Urinary bladder (tissue), 4 donors: ENCODE measurements at places on chromosomes 5 and 9. TPM values are rescaled to one million over a fixed set of nuclear protein-coding genes. Genes with fewer than 3 reads are reported as not detected.

The INSL6 gene
- total RNA-seq: not detected

The LHX6 gene
- 2.2 TPM for total RNA-seq

DNA sequence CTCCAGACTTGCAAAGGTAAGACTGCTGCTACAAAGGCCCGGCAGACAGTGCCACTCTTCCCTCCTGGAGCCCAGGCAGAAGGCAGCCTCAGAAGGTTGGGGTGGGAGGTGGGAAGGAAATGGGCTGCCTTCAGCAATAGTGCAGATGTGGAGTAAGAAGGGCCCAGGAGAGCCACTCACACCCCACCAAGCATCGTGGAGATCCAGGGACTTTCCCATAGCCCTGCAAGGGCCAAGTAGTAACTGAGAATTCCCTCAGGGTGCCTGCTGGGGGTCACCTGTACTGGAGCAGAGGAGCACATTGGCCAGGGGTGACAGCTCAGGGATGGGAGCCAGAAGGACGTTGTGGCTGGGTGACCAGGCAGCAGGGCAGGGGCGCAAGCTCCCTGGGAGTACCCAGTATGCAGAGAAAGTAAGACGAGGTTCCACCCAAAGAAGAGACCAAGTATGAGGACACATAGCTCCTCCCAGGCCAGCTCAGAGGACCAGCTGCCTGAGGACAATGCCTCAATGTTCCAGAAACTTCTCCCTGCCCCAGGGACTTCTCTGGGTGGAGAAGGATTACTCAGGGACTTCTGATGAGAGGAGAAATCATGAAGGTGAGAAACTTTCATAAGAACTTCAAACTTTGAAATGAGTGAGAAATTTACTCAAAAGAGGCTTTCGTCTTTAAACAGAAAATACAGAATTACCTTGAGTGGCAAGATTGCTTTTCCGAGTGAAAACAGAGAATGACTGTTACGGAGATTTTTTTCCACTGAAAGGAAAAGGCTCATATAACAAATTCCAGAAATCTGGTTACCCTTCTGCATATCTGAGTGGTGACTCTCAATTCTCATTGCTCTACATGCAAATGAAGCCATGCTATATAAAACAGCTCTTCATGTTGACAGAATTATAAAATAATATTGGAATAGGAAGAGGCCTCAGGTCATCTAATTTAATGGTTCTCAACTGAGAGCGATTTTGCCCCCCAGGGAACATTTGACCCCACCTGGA lies 87.9 kb upstream of the TRIO start:
- DNase-seq: no peak

- no peak for DNase-seq
These were observed 4.1 kb upstream of the ADRA1B start for GRCh38 chr5:159912033-159912800.

- no peak for DNase-seq
These were observed 19.2 kb upstream of the NDST1 start for GRCh38 chr5:150488519-150489359.

- no peak for DNase-seq
These were observed 805.5 kb downstream of the EFNA5 start for GRCh38 chr5:106865279-106865678.

The FOXD4L5 gene
- total RNA-seq: 0.05 TPM

DNA sequence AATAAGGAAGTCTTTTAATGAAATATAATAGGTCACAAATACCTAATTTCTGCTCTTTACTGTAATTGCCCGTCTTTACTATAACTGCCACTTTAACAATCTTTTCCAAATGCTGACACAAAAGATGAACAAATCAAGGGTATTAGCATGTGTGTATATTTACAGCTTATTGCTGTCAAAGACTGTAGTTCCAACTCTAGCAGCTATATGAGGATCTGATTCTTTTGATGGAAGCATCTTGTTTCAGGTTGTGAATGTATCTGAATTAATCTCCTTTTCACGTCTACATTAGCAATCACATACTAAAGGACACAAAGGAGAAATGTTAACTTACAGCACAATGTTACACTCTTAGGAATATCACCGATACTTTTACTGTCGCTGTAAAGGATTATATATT lies 27.9 kb downstream of the RFX3 start:
- no peak for DNase-seq

The ROR2 gene
- total RNA-seq: 28.2 TPM

- DNase-seq: no peak
These were observed 559.5 kb upstream of the SGCD start for GRCh38 chr5:155767470-155767869.

DNA sequence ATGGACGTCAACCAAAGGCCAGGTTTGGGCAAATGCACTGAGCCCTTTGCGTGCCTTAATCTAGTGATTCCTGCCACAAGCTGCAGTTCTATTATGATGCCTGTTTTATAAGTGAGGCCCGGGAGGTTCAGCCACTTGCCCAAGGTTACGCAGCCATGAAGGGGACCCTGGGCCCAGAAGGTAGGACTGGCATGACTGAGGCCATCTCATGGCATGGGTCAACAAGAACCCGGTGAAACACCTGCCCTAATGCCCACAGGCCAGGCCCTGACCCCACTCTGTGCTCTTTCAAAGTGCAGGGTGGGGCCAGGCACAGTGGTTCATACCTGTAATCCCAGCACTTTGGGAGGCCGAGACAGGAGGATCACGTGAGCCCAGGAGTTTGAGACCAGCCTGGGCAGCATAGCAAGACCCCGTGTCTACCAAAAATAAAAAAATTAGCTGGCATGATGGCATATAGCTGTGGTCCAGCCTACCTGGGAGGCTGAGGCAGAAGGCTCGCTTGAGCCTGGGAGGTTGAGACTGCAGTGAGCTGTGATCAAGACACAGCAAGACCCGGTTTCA lies 8.6 kb downstream of the NINJ1 start:
- DNase-seq: no peak

The GLDC gene
- 0.74 TPM for total RNA-seq

GRCh38 chr5:78727786-78728761 lies 79.5 kb upstream of the LHFPL2 start:
- no peak for DNase-seq

- DNase-seq: no peak
These were observed 81.3 kb upstream of the PTPN3 start for GRCh38 chr9:109579191-109579948.

The SNX18 gene
- total RNA-seq: 43.6 TPM

The OR2S2 gene
- not detected for total RNA-seq

GRCh38 chr9:127159325-127159801 lies 36.9 kb upstream of the ANGPTL2 start:
- no peak for DNase-seq

DNA sequence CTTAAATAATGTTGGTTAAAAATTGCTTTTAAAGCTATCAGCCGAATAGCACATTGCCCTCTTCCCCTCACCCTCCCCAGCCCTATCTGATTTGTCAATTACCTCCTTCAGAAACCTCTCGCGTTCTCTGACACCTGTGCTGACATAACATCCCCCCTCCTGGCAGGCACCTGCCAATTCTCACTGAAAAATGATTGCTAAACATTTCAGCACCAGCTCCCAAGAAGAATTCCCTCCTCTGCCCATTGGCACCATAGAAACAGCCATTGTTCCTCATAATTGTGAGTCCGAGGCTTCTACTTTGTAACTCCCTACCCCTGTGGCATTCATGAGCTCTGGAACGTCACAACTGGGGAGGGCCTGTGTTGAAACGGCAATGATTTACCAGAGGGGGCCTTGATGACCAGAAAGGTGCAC lies 20.2 kb downstream of the CDH6 start:
- DNase-seq: no peak

GRCh38 chr5:87413343-87413645 lies 564 bp upstream of the CCNH start:
- no peak for DNase-seq

- DNase-seq: no peak
These were observed 66.8 kb downstream of the CAMSAP1 start for GRCh38 chr9:135840539-135840938.

The SLC23A1 gene
- not detected for total RNA-seq

- no peak for DNase-seq
These were observed 160.0 kb downstream of the PAPPA start for GRCh38 chr9:116313638-116314037.

DNA sequence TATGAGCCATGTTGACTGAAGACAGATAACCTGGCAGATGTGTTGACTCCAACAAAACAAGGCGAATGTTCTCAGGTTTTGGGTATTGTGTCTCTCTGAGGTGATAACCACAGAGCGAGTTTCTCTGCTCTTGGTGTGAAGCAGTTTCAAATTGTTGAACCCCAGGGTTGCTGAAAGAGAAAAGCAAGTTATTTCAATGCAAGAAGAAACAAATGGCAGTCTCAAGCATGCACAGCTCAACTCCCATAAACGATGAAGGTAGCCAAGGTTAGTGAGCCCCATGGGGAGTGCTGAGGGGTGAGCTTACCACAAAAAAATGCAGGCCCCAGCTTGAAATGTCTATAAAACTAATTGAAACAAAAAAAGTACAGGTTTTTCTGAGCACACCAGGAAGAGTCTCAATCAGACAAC lies 220.8 kb upstream of the DAPK1 start:
- no peak for DNase-seq

GRCh38 chr9:133919253-133920115 lies 72.6 kb downstream of the VAV2 start:
- no peak for DNase-seq

- DNase-seq: no peak
These were observed at the start of gene GALNT12 for GRCh38 chr9:98807070-98807813. TSS of gene GALNT12 (plus strand) at chr9:98807670. CDS start at chr9:98807699, 29 bp downstream.

DNA sequence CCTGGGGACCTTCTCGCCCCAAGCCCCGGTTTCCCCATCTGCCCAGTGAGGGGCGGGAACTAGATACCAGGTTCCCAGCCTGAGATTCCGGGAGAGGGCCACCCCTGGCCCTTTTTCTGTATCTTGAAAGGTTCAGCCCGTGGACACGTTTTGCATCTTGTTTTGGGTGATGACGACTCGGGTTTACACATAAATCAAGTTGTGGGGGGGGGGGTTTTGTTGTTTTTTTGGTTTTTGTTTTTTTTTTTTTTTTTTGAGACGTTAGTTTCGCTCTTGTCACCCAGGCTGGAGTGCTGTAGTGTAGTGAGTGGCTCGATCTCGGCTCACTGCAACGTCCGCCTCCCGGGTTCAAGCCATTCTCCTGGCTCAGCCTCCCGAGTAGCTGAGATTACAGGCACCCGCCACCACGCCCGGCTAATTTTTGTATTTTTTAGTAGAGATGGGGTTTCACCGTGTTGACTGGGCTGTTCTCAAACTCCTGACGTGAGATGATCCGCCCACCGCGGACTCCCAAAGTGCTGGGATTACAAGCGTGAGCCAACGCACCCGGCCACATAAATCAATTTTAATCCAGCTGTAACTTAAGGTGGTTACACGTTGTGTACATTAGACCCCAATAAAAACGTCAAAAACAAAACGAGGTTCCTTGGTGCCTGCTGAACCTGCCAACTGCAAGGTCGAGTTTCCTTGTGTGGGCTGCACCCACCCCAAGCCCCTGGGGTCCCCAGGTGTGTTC lies 1.1 kb upstream of the BRD3 start:
- DNase-seq: no peak

DNA sequence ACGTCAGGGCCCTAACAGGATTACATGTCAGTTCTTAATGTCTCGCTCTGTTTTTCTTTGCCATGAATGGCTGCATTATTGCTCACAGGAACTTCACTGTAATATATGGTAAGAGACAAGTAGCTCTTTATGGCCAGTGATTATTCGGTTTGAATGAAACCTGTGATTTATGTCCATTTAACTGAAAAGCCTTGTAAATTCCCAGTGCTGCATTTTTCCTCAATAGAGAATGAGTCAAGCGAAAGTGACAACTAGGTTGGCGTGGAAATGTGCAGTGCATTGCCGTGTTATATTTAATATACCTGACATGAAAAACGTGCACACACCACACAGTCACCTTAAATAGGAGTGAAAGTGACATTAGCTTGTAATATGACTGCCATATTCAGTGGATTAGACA lies 163.1 kb downstream of the PBX3 start:
- DNase-seq: no peak

The SLCO4C1 gene
- total RNA-seq: 1.4 TPM

The IFNA2 gene
- not detected for total RNA-seq

DNA sequence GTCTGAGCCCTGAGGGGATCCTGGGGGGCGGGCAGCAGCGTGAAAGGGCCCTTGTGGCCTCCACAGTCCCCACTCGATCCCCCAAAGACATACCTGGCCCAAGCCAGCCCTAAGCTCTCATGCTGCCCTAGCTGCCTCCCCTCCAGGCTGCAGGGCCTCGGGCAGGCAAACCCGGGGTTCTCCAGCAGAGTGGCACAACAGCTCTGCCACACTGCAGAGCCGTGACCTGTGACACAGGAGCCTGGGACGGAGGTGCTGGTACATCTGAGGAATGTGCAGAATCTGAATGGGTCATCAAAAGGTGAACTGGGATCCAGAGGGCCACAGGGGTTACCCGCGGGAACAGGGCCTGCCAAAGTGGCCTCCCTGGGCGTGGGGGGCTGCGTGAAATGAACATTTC lies 163.2 kb downstream of the DAB2IP start:
- no peak for DNase-seq

GRCh38 chr5:62662521-62662920 lies 83.9 kb downstream of the LRRC70 start:
- DNase-seq: no peak

The KIF24 gene
- 5.8 TPM for total RNA-seq

DNA sequence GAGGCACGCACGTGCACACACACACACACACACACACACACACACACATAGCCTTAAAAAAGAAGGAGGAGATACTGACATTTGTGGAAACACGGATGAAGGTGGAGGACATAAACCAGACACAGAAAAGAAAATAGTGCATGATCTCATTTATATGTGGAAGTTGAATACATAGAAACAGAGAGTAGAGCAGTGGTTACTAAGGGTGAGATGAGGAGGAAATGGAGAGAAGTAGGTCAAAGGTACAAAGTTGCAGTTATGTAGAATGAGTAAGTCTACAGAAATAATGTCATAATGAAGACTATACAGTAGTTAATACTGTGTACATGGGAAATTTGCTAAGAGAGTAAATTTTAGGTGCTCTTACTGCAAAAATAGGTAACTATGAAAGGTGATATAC lies 412.2 kb upstream of the CDH9 start:
- no peak for DNase-seq

The PAXX gene
- total RNA-seq: 9.3 TPM

GRCh38 chr9:88835772-88836171 lies 155.5 kb upstream of the S1PR3 start:
- DNase-seq: no peak

DNA sequence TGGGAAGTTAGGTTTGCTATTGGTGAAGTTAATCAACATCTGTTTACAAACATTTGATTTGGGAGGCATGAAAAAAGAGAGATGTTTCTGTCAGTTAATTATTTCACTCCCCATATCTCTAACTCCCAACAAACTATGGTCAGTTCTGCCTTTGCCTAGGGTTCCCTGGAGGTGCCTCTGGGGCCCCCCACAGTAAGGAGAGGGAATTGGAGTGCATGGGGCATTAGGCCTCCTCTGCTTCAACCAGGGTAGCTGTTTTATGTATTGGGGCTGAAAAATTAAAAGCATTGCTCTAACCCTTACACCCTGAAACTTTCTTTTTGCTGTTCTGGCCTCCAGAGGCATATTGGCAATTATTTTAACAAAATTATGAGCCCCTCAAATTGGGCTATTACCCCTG lies 32.3 kb downstream of the RUSC2 start:
- no peak for DNase-seq

The FGF10 gene
- total RNA-seq: 21.2 TPM

The KCNT1 gene
- total RNA-seq: 0.58 TPM

- no peak for DNase-seq
These were observed 63.4 kb downstream of the TRIM32 start for GRCh38 chr9:116750510-116750909.
